NCI-H1105 (cell line): ENCODE measurements at places on chromosomes 2 and 18.

GRCh38 chr2:97743913-97744312 lies 30.5 kb downstream of the ZAP70 start:
- no peak for DNase-seq

GRCh38 chr18:65214456-65214855 lies 536.4 kb upstream of the CDH7 start:
- DNase-seq = no peak

DNA sequence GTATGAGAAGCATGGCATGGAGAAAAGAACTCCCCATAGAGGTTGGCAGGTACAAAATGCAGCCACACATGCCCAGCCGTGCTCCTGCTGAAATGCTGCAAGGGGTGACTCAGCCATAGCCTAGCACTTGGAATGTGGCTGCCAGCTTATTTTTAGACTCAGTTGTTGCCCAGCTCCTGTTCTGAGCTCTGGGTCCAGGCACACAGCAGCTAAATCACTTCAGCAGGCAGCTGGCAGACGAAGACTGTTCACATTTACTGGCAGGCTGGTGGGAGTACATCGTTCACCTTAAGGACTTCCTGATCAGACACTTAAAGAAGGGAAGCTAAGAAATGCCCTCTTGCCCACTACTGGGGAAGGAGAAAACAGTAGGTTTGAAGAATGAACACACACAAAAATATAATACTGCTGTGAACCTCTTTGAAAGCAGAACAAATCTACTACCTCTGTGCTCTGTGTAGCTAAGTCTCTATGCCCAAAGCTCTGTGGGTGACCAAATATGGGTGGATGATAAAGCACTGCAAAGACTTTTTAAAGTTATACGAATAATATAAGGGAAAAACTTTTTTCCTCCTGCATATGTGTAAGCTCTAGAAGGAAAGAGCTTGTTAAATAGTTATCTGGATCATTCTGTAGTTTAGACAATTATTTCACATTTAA lies 146.1 kb downstream of the LNPK start:
- DNase-seq = no peak

DNA sequence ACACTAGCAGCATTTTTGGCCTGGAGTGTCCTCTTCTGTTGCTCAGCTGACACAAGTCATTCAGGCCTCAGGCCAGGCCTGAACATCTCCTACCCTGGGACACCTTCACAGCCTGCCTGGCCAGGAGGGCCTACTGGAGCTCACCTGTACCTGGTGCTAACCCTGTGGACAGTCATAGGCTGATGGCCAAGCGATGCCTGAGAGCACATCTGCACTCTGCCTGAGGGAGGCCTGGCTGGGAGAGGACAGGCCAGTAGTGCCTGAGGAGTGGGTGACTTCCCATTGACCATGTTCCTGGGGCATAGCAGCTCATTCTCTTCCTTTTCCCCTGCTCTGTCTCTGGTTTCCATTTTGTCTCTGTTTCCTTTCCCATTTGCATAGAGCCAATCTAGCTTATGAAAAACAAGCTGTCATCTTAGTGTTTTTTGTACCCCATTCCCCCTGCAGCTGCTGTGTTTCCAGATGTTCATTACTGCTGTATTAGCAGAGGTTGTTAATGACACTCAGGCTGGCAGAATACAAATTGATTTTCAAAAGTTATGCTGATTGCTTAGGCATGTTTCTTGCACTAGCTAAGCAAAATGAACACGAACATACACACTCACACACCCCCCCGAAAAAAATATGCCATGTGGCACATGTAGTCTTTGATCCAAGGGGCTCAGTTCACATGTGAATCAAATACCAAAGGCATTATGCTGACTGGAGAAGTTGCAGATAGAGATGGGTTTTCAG lies 149.7 kb upstream of the HS6ST1 start:
- no peak for DNase-seq

GRCh38 chr2:49943944-49944778 lies 789.8 kb upstream of the FSHR start:
- no peak for DNase-seq

- DNase-seq = peak; percentile 65
Observed at GRCh38 chr2:174342686-174343342, 8.1 kb downstream of the SP9 start.

GRCh38 chr2:105315314-105315713 lies 14.2 kb downstream of the TGFBRAP1 start:
- DNase-seq = no peak

DNA sequence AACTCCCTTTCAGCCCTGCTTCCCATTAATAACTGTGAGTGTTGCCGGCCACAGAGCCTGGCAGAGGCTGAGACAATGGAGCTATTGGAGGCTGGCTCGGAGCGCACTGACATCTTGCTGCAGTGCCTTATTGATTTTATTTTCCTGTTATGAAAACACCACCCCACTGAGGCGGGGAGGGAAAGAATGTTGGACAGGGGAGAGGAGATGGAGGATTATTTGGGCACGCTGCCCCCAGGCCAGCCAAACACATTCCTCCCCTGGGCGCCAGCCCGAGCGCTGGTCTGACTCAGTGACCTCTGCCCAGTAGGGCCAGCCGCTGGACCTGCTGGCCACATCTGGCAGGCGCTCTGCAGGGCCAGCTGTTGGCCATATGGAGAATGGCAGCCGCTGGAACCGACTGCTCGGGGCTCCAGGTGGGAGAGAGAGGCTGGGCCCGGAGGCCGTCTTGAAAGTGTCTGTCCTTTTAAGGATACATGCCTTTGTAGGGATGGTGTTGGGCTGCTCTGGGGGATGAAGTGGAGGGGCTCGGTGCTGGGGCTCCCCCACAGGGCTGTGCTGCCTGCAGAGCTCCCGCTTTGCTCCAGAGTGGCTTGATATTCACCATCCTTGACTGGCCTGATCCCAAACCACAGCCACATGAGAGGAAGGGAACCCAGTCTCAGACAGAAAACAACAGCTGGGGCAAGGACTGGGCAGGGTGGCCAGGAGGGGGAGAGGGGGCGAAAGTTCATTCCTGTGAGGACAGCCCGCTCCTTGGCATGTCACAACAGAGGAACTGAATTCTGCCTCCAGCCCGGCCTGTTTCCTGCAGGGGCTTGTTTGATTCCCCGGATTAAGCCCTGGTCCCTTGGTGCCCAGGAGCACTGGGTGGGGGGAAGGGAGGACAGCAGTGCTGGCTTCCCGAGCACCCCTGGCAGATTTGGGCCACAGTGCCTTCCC lies 179.0 kb downstream of the KLHL29 start:
- no peak for DNase-seq

- no peak for DNase-seq
Observed at GRCh38 chr2:20111311-20112131, 60.1 kb upstream of the LAPTM4A start.

DNA sequence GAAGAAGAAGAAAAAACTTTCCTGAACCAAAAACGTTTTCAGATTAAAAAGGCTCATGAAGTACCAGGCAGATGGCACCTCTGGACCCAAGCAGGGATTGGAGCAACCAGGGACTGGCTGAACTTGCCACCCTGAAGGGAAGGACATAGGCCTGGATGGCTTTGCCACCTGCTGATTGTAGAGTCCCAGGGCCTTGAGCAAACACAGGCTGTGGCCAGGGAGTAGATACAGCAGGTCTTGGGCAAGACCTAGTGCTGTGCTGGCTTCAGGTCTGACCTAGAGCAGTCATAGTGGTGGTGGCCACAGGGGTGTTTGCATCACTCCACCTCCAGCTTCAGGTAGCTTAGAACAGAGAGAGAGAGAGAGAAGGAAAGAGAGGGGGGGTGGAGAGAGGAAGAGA lies 231.5 kb upstream of the FBXO11 start:
- DNase-seq = no peak

DNA sequence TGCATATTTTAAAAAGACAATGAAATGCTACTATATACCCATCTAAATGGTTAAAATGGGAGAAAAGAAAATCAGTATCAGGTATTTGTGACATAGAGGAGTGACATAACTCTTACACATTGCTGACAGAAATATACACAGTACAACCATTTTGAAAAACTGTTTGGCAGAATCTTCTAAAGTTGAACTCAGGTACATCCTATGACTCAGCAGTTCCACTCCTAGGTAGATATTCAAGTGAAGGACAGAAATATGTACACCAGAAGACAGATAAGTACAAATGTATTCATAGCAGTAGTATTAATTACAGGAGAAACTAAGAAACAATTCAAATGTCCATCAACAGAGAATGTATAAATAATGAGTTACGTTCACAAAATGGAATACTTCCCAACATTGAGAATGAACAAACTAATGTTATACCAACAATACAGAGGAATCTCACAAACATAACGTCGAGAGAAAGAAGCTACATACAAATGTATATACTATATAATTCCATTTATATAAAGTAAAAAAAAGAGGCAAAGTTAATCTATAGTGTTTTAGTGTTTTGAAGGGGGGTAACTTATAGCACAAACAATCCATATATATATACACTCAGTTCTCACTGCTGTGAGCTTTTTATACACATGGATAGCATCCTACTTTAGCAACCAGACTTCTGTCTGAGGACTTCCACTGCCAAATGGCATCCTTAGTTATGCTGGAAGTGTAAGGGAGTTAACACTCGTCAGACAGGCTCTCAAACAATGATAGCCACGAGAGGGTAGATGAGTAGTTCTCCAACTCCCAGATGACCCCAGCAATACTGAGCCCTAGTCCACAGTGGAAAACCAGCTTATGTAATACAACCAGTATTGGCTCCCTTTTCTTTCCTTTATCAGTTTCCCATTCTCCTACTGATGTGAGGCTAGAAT lies 172.5 kb downstream of the NBAS start:
- DNase-seq = no peak

DNA sequence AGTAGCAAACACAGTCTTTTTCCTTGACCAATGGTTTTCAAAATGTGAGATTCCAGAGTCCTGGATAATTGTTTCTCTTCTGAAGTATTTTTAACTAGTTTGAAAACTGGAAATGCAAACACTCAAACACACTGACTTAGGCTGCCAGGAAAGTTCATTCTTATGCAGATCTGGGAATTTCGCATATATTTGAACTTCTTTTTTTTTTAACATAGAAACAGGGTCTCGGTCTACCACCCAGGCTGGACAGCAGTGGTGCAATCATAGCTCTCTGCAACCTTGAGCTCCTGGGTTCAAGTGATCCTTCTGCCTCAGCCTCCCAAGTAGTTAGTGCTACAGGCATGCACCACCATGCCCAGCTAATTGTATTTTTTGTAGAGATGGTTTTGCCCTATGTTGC lies 79.6 kb downstream of the DYM start:
- no peak for DNase-seq

DNA sequence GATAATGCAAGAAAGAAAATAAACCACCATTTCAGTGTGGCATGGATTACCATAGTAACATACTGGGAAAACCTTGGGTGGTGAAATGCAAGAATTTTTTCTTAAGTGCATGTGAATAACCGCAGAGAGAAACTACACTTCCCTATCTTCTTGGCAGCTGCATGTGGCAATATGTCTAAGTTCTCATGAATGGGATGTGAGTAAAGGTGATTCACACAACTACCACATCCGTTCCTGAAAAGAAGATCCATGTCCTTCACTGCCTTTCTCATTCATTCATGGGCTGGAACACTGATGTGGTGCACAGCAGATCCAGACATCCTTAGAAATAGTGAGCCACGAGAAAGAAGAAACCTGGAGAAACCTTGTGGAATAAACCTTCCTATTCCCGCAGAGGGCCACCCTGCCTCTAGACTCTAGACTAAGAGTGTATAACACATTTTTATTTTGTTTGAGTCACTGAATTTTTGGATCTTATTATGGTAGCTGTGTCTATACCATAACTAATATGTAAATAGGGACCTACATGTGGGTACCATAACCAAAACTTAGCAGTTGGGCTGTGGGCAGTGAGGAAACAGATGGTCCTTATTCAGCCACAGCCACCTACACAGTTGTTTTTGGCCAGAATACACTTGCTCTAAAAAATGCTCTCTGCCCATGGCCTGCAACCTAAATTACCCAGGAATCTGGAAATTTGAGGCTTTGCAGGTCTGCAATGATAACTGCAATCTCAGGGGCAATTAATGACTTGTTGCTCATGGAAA lies 573.3 kb downstream of the LRP1B start:
- no peak for DNase-seq

GRCh38 chr2:43251171-43251731 lies 24.8 kb upstream of the ZFP36L2 start:
- no peak for DNase-seq

GRCh38 chr2:85611217-85611704 lies 605 bp downstream of the C2orf68 start:
- no peak for DNase-seq

DNA sequence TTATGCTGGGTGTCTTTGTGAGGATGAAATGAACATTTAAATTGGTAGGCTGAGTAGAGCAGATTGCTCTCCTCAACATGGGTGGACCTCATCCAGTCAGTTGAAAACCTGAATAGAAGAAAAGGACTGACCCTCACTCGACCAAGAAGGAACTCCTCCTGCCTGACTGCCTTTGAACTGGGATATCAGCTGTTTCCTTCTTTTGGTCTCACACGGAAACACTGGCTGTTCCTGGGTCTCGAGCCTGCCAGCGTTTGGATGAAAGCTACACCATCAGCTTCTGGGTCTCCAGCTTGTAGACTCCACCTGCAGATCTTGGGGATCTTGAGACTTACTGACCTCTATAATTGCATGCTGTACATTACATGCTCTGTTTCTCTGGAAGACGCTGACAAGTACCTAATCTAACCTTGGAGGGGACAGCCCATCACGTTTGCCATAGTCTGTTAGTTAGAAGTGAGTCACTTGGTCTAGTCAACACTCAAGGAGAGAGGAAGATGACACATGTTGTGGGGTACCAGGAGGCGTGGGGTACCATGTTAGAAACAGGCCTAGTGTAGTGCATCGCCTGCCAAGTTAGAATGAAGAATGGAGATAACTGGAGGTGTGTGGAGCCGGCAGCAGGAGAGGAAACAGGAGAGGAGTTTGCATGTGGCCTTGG lies 267.0 kb downstream of the MREG start:
- DNase-seq = no peak

DNA sequence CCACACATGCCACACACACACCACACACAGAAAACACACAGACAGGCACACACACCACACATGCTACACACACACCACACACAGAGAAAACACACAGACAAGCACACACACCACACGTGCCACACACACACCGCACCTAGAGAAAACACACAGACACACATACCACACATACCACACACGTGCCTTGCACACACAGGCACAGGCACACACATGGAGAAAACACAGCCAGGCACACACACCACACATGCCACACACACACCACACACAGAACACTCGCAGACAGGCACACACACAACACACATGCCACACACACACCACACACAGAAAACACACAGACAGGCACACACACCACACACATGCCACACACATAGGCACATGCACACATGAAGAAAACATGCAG lies 242.1 kb upstream of the MYT1L start:
- DNase-seq = no peak
